M059J (cell line): ENCODE measurements at places on chromosomes 7 and 10.

DNA sequence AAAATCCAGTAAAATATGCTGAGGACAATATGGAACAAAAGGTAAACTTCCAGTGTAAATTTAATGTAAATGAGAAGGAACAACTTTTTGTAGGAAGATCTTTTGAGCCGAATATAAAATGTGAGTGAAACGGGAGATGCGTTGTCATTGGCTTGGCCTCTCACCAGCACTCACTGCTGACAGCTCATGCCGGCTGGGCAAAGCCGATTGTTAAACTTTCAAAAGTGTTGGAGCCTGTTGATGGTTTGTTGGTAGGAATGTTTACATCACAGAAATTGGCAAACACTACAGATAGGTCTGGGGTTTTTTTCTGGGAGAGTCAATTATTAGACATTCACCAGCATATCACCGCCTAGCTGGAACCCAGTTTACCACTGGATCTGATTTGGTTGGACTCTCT is 6.1 kb downstream of the PSTK start:
- peak; percentile 10 for DNase-seq

GRCh38 chr7:151056283-151056665 is 1.4 kb downstream of the CDK5 start:
- DNase-seq = no peak

DNA sequence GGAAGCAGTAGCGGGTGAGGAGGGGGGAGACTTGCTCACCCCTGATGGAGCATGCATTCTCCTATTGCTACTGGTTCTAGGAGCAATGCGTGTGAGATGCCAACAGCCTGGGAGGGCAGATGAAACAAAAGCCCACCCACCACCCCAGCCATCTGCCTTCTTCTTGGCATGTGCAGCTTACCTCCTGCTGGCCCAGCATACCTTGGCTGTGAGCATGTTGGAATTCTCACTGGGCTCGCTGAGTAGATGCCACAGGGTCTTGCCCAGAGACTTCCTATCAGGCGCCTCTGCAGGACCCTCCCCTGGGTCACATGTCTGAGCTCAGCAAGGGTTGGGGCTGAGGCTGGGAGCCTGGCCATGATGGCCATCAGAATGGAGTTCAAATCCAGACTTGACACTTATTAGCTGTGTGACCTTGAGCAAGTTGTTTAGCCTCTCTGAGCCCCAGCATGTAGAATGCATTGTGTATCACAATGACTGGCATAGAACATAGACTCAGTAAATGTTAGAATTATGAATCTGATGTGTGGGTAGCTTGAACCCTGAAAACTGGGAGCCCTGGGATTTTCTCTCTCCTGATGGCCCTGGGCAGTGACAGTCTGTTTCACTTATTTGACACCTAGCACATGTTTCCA is 38.2 kb downstream of the CDH23 start:
- no peak for DNase-seq

- no peak for DNase-seq
Observed at GRCh38 chr7:156626220-156626895, 14.2 kb upstream of the RNF32 start.

GRCh38 chr7:66626331-66626934 is 2.2 kb upstream of the KCTD7 start:
- DNase-seq = peak; percentile 39

- DNase-seq = no peak
Observed at GRCh38 chr7:2803755-2804154, 40.4 kb downstream of the GNA12 start.

GRCh38 chr10:655184-655583 is 34.3 kb downstream of the DIP2C start:
- DNase-seq = no peak
